ENCODE measurements at places on chromosomes 12 and 14. TPM values are rescaled to one million over a fixed set of nuclear protein-coding genes. Genes with fewer than 3 reads are reported as not detected.

LRFN5 gene
- 3.6 TPM for total RNA-seq

KRT4 gene
- total RNA-seq, result not detected

OR4K13 gene
- total RNA-seq, result not detected

DNA sequence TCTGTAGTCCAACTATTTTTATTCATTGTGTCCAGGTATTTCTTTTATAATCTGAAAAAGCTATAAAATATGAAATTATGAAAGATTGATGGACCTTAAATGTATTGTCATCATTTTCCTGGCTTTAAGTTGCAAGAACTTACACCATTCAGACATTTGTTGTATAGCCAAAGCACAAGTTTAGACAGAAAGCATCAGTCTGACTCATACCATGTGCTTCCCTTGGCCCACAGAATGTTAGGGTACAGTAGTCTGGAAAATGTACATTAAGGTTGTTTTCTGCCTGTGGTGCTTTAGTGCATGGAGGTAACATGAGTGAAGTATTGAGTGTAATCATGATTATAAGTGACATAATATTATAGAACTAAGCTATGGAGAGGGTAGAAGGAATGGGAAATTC, 1002.5 kb downstream of the BCL11B start:
- no peak for DNase-seq

DNA sequence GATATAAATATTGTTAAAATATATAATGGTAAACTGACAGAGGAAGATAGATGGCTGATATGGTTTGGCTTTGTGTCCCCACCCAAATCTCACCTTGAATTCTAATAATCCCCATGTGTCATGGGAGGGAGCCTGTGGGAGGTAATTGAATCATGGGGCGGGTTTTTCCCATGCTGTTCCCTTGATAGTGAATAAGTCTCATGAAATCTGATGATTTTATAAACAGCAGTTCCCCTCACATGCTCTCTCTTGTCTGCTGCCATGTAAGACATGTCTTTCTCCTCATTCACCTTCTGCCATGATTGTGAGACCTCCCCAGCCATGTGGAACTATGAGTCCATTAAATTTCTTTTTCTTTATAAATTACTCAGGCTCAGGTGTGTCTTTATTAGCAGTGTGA, 46.3 kb downstream of the PTCSC3 start:
- no peak for DNase-seq

All from mesenteric fat pad (tissue), 1 donor.